ENCODE measurements at places on chromosomes 5 and 9.

DNA sequence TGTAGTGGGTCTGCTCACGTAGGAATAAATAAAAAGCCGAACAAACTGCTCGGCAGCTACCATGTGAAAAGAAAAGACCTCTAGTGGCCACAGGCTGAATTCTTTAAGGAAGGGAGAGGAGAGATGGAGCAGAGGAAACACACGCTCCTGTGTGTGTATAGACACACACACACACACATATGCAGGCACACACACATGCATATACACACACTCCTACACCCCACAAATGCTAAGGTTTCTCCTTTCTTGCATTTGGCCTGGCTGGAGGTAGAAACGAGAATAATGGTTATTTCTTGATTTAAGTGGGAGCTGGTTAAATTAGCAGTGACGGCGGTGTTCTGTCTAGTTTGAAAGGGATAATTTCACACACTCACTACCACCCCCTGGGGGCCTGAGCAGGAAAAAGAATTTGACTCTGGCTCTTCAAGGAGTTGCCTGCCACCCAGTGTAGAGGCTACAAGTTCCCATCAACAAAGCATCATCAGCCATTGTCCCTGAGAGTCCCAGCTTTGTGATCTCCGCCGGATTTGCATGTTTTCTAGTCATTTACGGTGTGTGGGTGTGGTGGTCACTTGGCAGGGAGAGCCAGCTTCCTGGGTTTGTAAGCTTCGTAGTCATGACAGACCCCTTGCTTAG is at the start of gene INSYN2B:
INSYN2B (minus strand) TSS at position 78 of the 636 bp plus-strand sequence. CDS start 96,597 bp downstream, outside the sequence.
- DNase-seq = no peak
- H3K4me1 ChIP-seq = no peaks in the 10 kb centered on the region
- H3K27me3 ChIP-seq = no peaks in the 10 kb centered on the region
- peaks cover 15% of the 10 kb centered on the region for H3K36me3 ChIP-seq

DNA sequence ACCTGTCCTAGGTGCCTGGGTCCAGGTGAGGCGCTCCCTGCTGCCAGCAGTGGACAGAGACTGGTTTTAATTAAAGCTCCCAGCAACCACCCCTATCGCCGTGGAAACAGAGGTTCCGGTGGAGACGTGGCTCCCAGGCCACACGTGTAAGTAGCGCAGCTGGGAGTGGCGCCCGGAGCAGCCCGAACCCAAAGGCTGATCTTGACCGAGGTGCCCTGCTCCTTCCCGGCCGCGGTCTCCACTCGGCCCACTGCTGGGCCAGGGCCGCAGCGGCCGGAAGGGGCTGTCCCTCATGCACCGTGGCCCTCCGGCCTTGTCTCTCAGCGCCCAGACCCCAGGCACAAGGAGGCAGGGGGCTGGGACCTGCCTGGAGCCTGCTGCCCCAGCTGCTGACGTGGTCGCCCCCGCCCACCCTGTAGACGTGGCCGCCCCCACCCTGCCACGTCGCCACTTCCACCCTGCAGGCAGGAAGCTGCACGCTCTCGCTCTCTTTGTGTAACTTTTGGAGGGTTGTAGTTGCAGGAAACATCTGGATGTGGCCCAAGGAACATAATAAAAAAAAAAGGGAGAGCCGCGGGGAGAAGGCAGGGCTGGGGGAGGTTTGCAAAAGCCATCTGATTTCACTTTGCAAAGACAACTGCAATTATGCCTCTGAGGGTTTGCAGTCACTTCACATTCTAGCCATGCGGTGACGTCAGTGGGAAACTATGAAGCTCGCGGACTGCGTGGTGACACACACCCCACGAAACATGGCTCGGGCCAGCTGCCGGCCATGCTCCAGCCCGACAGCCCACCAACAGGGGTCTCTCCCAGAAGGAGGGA is 129.9 kb downstream of the RXRA start:
- peaks cover 20% of the 10 kb centered on the region for H3K4me1 ChIP-seq
- peak overlapping the region; percentile 63 for H3K4me3 ChIP-seq
- no peaks in the 10 kb centered on the region for H3K27me3 ChIP-seq
- peak overlapping the region; percentile 84 for H3K27ac ChIP-seq
- H3K36me3 ChIP-seq = no peaks in the 10 kb centered on the region

DNA sequence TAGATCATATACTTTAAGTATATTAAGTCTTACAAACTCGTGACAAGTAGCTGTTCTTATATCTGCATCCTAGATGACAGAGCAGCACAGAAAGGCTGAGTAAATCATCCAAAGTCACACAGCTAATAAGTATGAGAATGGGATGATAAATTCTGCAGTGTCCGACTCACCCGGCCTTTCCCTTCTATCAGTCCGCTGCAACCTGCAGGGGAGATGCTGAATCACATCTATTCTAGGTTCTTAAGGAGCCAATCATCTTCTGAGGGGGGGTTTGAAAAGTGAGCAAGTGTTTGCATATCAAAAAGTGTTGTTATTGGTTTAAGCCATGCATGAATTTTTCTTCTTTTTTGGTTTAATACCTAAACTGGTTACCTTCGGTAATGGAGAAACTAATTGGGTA is 38.9 kb downstream of the ADAMTS16 start:
- peaks cover 4% of the 10 kb centered on the region for H3K27me3 ChIP-seq
- H3K4me1 ChIP-seq = no peaks in the 10 kb centered on the region
- no peaks in the 10 kb centered on the region for H3K36me3 ChIP-seq
- no peak overlapping the region for H3K27ac ChIP-seq
- no peak overlapping the region for H3K4me3 ChIP-seq
- no peak for DNase-seq

- no peak overlapping the region for H3K27ac ChIP-seq
- H3K36me3 ChIP-seq = no peaks in the 10 kb centered on the region
- H3K4me3 ChIP-seq = no peak overlapping the region
- no peak for DNase-seq
Measured at GRCh38 chr5:137320056-137321045, 178.8 kb downstream of the SPOCK1 start.

- no peak overlapping the region for H3K4me3 ChIP-seq
- no peak overlapping the region for H3K27ac ChIP-seq
- H3K27me3 ChIP-seq = no peaks in the 10 kb centered on the region
- no peaks in the 10 kb centered on the region for H3K4me1 ChIP-seq
- no peaks in the 10 kb centered on the region for H3K36me3 ChIP-seq
Measured at GRCh38 chr5:94544875-94545547, 73.4 kb downstream of the KIAA0825 start.

DNA sequence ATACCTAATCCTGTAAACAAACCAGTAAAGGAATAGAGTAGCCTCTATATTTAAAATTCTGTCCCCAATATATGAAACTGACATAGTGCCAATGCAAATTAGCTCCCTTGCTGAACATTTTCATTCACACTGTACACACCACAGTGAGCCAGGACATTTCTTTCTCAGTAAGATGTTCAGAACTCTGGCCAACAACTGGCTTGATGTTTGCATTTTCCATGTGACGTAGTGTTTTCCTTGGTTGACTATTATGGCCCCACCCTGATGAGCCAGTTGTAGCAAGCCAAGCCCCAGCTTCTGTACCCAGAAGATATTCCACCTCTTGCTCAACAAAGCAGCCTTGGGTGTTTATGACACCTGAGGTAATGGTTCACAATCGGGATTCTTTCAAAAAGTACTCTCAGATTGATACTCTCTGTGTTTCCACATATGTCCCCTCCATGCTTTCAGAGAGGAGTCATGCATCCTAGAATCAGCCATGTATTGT is 17.7 kb upstream of the ANXA1 start:
- no peak overlapping the region for H3K4me3 ChIP-seq
- no peak for DNase-seq
- no peak overlapping the region for H3K27ac ChIP-seq
- H3K36me3 ChIP-seq = no peaks in the 10 kb centered on the region
- H3K27me3 ChIP-seq = no peaks in the 10 kb centered on the region
- H3K4me1 ChIP-seq = peaks cover 9% of the 10 kb centered on the region

- no peak for DNase-seq
- H3K4me3 ChIP-seq = no peak within 1 kb of the TSS
- no peaks in the 10 kb centered on the region for H3K4me1 ChIP-seq
Measured at GRCh38 chr9:22446589-22446949, at the start of gene DMRTA1. Gene DMRTA1 (plus strand): TSS chr9:22446824. CDS start chr9:22447066, 242 bp downstream.

DNA sequence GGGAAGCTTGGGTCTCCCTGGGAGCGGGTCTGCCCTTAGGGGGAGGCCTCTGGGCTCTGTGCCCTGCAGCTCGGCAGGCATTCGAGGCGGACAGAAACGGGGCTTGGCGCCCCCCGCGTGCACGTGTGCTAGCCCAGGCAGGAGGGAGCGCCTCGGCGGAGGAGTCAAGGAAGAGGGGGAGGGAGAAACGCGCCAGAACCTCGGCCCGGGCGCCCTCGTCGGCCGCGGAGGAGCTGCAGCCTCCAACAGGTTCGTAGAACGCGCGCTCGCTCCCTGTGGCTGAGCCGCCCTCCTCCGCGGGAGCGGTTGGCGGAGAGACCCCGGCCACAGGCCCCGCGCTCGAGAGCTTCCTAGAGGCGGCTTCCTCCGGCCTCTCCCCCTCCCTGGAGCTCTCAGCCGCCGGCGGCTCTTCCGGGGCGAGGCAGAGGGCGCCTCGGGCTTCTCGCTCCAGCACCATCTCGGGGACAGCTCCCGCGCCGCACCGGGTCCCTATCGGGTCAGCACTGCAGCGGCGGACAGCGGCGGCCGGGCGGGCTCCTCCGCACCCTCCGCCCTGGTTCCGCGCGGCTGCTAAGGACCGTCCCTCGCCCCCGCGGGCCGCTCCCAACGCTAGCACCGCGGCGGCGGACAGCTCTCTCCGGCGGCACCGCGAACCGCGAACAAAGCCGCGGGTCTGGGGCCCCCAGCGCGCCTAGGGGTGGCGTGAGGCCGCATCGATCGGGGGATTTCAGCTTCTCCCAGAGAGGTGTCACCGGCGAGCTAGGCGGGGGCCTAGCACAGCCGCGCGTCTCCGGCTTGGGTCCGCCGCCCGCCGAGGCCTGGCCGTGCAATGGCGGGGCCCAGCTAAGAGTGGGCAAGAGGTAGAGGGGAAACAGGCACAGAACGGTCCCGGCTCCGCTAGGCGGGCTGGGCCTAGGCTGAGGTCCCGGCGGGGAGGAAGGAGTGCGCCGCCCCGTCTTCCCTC is 74.6 kb upstream of the CPLX2 start:
- H3K4me3 ChIP-seq = no peak overlapping the region
- peak; percentile 76 for DNase-seq
- no peak overlapping the region for H3K27ac ChIP-seq
- H3K4me1 ChIP-seq = no peaks in the 10 kb centered on the region
- no peaks in the 10 kb centered on the region for H3K36me3 ChIP-seq

DNA sequence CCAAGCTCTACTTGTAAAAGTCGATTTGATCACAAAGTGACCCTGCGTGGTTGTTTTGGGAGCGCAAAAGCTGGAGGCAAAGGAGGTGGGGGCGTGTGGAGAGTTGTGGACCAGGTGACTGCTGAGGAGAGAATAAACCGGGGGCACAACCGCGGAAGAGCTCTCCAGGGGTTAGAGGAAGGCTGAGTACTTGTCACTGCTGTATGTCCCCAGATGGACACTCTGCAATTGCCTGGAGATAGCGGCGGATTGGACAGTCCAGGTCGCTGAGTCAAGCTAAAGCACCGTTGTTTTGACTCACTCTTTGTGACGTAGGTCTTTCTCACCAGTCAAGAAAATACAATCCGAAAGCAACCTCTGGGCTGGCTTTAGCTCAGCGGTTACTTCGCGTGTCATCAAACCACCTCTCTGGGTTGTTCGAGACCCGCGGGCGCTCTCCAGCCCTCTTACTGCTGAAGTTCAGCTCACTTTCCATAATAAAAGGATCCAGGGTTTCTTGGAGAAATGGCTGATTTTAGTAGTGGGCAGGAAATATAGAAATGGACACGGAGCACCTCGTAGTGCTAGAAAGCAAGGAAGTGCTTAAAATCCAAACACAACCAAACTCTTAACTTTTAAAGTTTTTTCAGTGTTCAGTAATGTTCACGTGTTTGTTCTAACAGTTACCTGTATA is 25.7 kb downstream of the ZMAT2 start:
- H3K4me1 ChIP-seq = no peaks in the 10 kb centered on the region
- no peak overlapping the region for H3K27ac ChIP-seq
- peak; percentile 58 for DNase-seq
- peak overlapping the region; percentile 40 for H3K4me3 ChIP-seq
- no peaks in the 10 kb centered on the region for H3K36me3 ChIP-seq
- H3K27me3 ChIP-seq = no peaks in the 10 kb centered on the region

DNA sequence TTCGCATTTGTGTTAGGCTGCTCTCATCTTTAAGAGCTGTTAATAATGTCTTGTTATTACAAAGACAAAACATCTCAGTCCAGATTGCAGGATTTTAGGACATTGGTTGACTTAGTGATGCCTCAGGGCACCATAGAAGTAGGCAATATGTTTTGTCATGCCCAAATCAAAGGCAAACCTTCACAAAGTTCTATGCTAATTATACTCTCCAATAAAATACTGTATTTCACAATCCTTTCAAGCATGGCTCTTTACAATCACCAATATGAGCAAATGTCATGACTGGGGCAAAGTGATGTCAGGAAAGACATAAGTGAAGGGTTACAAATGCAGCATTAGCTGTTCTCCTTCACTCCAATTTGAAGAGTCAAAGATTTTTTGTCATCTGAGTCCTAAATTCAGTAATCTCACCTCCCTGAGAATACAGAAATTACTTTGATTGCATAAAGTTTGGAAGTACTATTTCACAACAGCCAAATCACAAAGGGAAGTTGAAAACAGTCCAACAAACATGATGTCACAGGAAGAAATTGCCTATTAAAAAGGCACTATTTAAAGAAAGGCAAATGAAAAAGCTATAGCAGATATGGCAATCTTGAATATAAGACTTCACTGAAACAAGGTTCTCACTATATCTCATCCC is 303.2 kb downstream of the PRR16 start:
- H3K4me1 ChIP-seq = no peaks in the 10 kb centered on the region
- H3K36me3 ChIP-seq = no peaks in the 10 kb centered on the region
- no peaks in the 10 kb centered on the region for H3K27me3 ChIP-seq
- no peak for DNase-seq

DNA sequence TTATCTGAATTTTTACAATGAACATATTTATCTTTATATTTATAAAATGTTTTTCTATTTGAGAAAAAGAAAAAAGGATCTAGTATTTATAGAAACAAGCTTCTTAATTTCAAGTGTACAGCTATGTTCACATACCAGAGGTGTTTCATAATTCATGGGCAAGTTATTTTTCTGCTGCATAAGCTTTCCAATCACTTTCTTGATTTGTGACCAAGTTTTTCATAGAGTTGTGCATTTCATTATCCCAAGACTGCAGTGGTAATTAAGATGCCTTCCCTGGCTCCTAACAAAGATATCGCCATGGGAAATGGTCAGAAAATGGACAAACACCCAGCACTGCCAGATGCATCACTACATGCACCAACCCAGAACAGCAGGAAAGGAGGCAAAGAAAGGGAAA is 124.6 kb downstream of the GNAQ start:
- H3K4me3 ChIP-seq = no peak overlapping the region
- no peaks in the 10 kb centered on the region for H3K27me3 ChIP-seq

- H3K36me3 ChIP-seq = no peaks in the 10 kb centered on the region
- H3K4me1 ChIP-seq = no peaks in the 10 kb centered on the region
- H3K4me3 ChIP-seq = no peak overlapping the region
- no peaks in the 10 kb centered on the region for H3K27me3 ChIP-seq
- no peak for DNase-seq
- H3K27ac ChIP-seq = no peak overlapping the region
Measured at GRCh38 chr5:173627860-173628392, 11.5 kb upstream of the BOD1 start.

- H3K36me3 ChIP-seq = no peaks in the 10 kb centered on the region
- no peak overlapping the region for H3K27ac ChIP-seq
- H3K27me3 ChIP-seq = no peaks in the 10 kb centered on the region
- DNase-seq = no peak
Measured at GRCh38 chr5:122415030-122415800, 103.2 kb downstream of the SNCAIP start.
